ENCODE measurements at places on chromosomes 11 and 22. TPM values are rescaled to one million over a fixed set of nuclear protein-coding genes. Genes with fewer than 3 reads are reported as not detected.

Gene PITPNB
- 90.6 TPM for total RNA-seq

Gene LMO2
- 1.8 TPM for total RNA-seq

Gene SORL1
- 7.2 TPM for total RNA-seq

Gene OR4A47
- not detected for total RNA-seq

Gene C11orf21
- total RNA-seq, result not detected

Gene CAPRIN1
- total RNA-seq, result 294 TPM

DNA sequence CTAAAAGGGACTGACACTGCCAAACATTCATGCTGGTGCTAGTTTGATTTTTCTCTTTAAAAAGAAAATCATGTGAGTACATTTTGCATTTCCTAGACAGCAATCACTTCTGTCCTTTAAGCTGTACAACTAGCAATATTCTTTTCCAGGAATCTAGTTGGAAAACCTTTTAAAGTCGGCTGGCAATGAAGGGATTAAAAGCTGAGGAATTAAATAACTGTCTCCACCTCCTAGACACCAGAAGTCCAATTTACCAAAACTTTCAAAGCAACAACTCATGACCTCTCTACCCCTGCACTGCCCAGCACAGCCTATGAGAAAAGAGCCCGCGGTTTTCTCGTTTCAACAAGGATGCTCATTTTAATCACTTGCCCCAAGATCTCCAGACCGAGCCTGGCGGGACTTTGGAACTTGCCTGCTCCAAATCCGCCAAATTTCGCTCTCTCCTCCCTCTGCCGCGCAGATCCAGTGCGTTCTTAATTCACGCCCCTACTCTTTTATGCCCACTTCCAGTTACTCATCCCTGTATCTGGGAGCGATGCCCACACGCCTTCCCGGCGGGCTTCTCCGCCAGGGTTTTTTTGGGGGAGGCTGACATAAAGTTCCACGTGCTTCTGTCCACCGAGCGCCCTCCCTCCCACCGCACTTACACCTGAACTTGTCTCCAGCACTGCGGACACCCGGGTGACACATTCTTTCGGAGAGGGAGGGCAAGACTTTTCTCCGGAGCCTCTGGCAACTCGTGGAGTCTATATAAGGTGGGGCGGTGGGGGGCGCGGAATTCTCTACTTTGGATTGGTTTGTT lies 2.5 kb downstream of the MPPED2 start:
- H3K27me3 ChIP-seq, result peaks cover 42% of the 10 kb centered on the region
- no peaks in the 10 kb centered on the region for H3K36me3 ChIP-seq
- peaks cover 3% of the 10 kb centered on the region for H3K4me1 ChIP-seq
- H3K4me3 ChIP-seq, result peak overlapping the region; percentile 51
- H3K27ac ChIP-seq, result no peak overlapping the region

GRCh38 chr22:49827271-49827852 lies 311 bp downstream of the BRD1 start:
- DNase-seq, result no peak
- peak overlapping the region; percentile 82 for H3K27ac ChIP-seq
- H3K4me3 ChIP-seq, result peak overlapping the region; percentile 65
- peaks cover 3% of the 10 kb centered on the region for H3K27me3 ChIP-seq
- peaks cover 8% of the 10 kb centered on the region for H3K36me3 ChIP-seq

- DNase-seq, result no peak
- peaks cover 3% of the 10 kb centered on the region for H3K36me3 ChIP-seq
- H3K4me3 ChIP-seq, result peak overlapping the region; percentile 85
- peaks cover 16% of the 10 kb centered on the region for H3K4me1 ChIP-seq
Observed at GRCh38 chr11:65182258-65183170, 786 bp downstream of the CAPN1 start.

DNA sequence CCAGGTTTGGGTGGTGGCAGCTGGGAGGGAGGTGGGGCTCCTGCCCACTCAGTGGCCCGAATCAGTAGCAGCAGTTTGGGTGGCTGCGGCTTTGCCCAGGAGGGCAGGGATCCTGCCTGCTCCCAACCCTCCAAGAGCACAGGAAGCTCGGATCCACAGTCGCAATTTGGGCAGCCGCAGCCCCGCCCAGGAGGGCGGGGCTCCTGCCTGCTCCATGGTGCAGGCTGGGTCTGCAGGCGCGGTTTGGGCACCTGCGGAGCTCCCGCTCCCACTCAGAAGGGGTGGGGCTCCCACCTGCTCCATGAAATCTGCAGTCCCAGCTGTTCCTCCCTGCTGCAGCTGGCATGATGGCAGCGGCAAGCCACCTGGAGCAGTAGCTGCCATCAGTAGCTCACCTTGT lies 38.1 kb upstream of the CALCB start:
- H3K27me3 ChIP-seq, result no peaks in the 10 kb centered on the region
- H3K27ac ChIP-seq, result no peak overlapping the region
- no peak overlapping the region for H3K4me3 ChIP-seq
- DNase-seq, result no peak

- H3K36me3 ChIP-seq, result no peaks in the 10 kb centered on the region
- peak overlapping the region; percentile 23 for H3K27ac ChIP-seq
- no peaks in the 10 kb centered on the region for H3K27me3 ChIP-seq
Observed at GRCh38 chr11:78698612-78699011, 123.9 kb upstream of the NARS2 start.

- no peaks in the 10 kb centered on the region for H3K27me3 ChIP-seq
- H3K4me3 ChIP-seq, result no peak overlapping the region
Observed at GRCh38 chr11:106523171-106523570, 445.7 kb downstream of the AASDHPPT start.

- H3K4me3 ChIP-seq, result no peak overlapping the region
- H3K4me1 ChIP-seq, result no peaks in the 10 kb centered on the region
- no peaks in the 10 kb centered on the region for H3K36me3 ChIP-seq
- no peak overlapping the region for H3K27ac ChIP-seq
Observed at GRCh38 chr11:11095831-11096723, 238.2 kb upstream of the ZBED5 start.

DNA sequence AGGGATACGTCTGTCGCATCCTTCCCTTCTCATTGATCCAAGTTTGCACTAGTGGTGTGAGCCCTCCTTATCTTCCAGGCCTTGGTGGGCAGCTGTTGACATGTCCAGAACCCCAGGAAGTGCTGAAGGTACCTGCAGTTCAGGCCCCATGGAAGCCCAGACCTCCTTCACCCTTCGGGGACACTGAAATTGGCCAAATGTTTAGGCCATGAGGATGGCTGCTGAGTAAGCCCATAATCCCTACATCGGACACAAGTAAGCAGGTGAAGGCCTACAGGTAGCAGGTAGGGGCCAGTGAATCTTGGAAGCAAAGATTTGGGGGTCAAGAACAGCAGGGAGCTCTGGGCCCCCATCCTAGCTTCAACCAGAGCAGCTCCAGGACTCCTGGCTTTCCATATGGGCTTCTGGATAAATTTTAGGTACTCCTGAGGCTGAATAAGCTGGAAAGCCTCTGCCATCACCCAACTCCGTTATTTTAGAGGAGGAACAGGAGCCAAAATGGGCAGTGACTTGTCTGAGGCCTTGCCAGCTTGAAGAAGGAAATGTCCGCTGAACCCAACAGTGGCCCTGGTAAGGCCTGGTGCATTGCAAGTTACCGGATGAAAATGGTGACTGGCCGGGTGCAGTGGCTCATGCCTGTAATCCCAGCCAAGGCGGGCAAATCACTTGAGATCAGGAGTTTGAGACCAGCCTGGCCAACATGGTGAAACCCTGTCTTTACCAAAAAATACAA lies 45.2 kb downstream of the MORC2 start:
- DNase-seq, result no peak
- H3K4me1 ChIP-seq, result peaks cover 2% of the 10 kb centered on the region
- H3K27me3 ChIP-seq, result no peaks in the 10 kb centered on the region
- peaks cover 10% of the 10 kb centered on the region for H3K36me3 ChIP-seq

DNA sequence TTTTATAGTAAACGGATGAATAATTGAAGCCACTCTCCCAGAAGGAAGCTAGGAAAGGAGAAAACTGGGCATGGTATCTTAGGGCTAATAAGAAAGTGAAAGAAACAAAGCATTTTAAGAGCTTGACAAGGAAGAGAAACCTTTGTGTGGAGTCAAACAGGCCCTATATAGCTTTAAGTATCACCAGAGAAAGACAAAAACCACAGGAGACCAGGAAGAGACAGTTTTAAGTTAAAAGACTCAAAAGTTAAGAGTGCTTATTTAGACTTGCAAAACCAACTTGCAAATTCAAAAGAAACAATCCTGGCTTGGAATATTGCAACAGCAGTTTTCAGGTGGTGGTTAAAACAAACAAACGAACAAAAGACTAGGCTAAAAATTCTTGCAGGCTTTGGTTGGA lies 3.4 kb downstream of the PAK1 start:
- no peaks in the 10 kb centered on the region for H3K36me3 ChIP-seq
- no peaks in the 10 kb centered on the region for H3K27me3 ChIP-seq
- H3K27ac ChIP-seq, result no peak overlapping the region
- H3K4me1 ChIP-seq, result no peaks in the 10 kb centered on the region

DNA sequence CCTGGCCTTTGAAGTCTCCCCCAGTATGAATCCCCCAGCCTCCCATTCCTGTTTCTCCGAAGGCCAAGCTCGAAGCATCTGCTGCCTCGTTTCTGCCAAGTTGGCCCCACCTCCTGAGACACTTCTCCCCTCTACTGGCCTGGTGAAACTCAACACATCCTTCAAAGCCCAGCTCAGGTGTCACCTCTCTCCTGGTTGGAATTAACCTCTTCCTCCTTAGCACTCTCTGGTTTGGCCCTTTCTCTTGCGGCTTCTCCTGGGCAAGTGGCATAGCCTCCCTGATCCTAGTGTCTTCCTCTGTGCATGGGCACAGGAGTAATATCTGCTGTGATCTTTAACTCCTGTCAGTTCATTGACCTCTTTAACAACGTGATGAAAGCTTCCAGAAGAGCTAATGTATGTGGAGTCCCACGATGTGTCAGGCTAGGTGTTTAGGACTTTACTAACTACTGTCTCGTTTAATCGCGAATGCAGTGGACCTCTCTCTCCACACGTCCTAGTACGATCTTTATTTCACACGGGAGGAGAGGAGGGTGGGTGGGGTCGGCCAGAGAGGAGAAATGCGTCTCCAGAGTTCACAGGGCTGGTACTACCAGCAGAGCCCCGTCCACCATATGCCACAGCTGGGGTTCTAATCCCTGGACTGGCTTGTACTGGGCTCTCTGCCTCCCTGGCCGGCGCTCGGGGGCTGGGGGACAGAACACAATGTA lies 826 bp upstream of the PTPRJ start:
- peak overlapping the region; percentile 46 for H3K27ac ChIP-seq
- H3K27me3 ChIP-seq, result no peaks in the 10 kb centered on the region
- peaks cover 27% of the 10 kb centered on the region for H3K4me1 ChIP-seq
- no peak for DNase-seq
- H3K4me3 ChIP-seq, result peak overlapping the region; percentile 48

DNA sequence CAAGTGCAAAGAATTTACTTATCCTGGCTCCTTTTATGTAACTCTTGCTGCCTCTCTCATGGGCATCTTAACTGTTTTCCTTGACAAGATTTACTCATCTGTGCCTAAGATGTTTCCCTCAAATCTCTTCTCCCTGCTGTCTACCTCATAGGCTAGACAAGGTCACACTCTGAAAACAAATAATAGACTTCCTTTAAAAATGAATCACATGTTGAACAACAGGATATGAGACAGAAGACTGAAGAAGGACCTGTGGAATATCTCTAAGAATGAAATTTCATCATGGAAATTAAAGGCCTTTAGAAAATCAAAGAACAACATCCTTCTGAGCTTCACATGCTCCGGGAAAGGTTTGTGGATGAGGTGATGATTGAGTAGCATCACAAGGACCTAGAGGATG lies 6.0 kb upstream of the SCGB2A2 start:
- H3K4me3 ChIP-seq, result no peak overlapping the region
- no peak for DNase-seq
- no peaks in the 10 kb centered on the region for H3K36me3 ChIP-seq

DNA sequence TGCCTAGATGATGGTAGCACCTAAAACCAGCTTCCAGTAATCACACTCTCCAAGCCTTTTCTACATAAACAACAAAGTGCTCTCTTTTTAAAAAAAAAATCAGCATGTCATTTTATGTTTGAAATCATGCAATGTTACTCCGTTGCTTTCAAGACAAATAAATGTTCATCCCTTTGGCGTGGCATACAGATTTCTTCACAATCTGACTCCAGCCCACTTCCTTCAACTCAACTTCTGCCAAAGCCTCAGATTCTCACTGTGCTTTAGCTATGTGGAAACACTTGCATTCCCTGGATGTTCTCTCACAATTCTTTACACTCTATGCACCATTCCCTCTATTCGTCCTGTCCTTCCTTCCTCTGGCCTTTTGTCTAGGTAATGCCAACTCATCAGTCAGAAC lies 206.3 kb upstream of the BLID start:
- DNase-seq, result peak; percentile 59
- no peaks in the 10 kb centered on the region for H3K36me3 ChIP-seq
- H3K27ac ChIP-seq, result no peak overlapping the region
- H3K4me1 ChIP-seq, result no peaks in the 10 kb centered on the region
- H3K27me3 ChIP-seq, result peaks cover 8% of the 10 kb centered on the region

DNA sequence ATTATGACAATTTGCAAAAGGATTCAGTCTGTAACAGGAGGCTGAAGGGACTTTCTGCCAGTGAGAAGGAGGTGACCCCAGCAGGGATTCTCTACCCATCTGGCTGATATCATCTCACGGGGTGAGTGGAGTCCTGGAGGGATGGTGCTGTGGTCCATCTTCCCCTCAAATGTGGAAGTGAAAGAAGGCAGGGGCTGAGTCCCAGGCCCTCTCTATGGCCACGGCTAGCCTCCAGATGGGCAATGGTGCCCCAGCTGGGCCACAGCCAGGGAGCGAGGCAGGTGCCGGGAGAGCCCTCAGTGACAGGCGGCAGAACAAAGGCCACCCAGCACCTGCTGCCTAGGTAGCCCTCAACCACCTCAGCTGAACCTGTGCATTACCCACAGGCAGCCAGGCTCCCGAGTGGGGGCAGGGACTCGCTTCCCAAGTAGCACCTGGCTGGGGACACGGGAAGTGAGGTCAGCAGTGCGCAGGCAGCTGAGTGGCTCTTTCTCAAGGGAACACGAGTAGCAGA lies 6.7 kb downstream of the NECTIN1 start:
- no peaks in the 10 kb centered on the region for H3K36me3 ChIP-seq
- H3K4me3 ChIP-seq, result no peak overlapping the region
- no peak overlapping the region for H3K27ac ChIP-seq

GRCh38 chr11:6682591-6682935 lies 577 bp downstream of the MRPL17 start:
- peaks cover 19% of the 10 kb centered on the region for H3K36me3 ChIP-seq
- peak overlapping the region; percentile 95 for H3K4me3 ChIP-seq
- H3K4me1 ChIP-seq, result peaks cover 16% of the 10 kb centered on the region

DNA sequence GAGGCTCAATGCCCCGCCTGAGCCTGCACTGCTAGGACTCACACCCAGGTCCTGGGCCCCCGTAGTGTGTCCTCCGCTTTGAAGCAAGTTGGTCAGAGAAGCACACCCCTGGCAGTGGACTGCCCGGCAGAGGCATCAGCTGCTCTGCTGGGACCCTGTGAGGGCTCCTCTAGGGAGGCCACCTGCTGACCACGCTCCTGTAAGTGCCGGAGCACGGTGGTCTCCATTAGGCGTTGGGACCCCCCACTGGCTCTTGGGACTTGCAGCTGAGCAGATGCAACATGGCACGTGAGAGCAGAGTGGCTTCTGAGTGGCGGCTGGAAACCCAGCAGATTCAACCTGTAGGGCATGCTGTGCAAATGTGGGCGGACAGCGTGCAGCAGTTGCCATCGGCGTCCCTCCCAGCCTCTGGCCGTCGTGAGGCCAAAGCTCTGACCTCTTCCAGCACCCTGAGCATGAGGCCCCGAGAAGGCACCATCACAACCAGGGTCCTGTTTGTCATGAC lies 16.9 kb downstream of the MRGPRG start:
- no peak overlapping the region for H3K4me3 ChIP-seq
- no peak overlapping the region for H3K27ac ChIP-seq
- H3K27me3 ChIP-seq, result peaks cover 26% of the 10 kb centered on the region
- DNase-seq, result no peak

GRCh38 chr11:78216021-78216420 lies 27.3 kb downstream of the USP35 start:
- no peak overlapping the region for H3K4me3 ChIP-seq
- H3K27ac ChIP-seq, result no peak overlapping the region
- no peak for DNase-seq
- H3K27me3 ChIP-seq, result no peaks in the 10 kb centered on the region
- no peaks in the 10 kb centered on the region for H3K4me1 ChIP-seq
- peaks cover 1% of the 10 kb centered on the region for H3K36me3 ChIP-seq

All from astrocyte (in vitro differentiated cells and primary cell).